NCI-H1436 treated with DMSO at 0.1 percent for 48 hours (cell line): ENCODE measurements at places on chromosomes 16 and 17.
A peak's percentile ranks its signal among the peaks of the same experiment; 100 is the strongest.

- no peak for DNase-seq
Observed at GRCh38 chr17:77746896-77747554, 211.5 kb upstream of the TNRC6C start.

DNA sequence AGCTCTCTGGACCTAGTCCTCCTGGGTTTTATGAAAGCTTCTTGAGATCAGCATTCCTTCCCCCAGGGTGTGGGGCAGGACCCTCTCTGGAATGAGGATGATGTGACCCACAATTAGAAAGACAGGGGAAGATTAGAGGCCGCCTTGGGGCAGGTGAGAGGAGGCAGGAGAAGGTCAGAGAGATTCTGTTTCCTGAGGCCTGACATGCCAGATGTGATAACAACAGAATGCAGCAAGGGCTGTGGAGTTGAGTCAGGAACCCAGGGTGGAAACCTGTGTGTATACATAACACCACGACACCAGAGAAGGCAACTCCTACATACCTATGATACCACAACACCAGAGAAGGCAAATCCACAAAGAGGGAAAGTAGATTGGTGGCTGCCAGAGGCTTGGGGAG lies 5.4 kb upstream of the SLC5A10 start:
- DNase-seq, result no peak

DNA sequence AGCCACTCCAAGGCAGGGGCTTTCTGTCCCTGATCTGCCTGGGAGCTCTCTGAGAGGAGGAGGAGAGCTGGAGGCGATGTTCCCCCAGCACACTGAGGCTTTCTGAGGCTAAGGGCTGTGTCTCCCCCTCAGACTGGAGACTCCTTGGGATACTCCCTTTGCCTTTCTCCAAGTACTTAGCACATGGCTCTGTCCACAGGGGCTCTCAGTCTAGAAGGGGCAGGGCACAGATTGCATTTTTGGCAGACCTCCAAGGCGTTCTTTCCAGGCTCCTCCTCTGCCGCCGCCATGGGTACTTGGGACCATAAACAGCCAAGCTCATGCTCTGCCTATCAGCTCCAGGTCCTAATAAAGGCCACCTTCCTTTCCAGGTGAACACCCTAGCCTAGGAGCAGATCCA lies 1.8 kb upstream of the GIP start:
- DNase-seq, result no peak

GRCh38 chr17:44687756-44688155 lies 1.8 kb downstream of the CCDC43 start:
- DNase-seq, result no peak

DNA sequence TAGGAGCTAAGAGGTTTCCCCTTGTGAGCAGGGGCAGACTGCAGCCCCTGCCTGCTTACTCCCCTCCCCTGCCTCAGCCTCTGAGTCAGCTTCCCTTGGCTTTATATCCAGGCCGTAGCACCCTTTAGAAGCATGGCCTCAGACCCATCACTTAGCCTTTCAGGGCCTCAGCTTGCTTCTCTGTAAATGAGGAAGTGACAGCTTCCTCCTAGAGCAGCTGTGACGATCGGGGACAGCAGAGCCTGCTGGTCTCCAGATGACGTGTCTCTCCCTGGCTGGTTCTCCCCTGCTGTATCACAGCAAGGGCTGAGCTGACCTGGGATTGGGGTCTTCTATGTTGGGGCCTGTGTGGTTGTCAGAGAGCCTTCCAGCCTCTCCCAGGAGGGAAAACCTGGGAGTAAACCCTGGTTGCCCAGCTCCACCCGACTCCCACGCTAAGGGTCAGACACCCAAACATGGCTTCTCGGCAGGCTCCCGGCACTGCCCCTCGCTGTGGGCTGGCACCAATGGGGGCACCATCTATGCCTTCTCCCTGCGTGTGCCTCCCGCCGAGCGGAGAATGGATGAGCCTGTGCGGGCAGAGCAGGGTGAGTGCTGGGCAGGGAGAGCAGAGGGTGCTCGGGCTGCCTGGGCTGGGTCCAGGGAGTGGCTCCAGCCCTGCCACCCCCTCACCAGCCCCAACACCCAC lies 16.3 kb upstream of the MYO15B start:
- DNase-seq, result no peak

DNA sequence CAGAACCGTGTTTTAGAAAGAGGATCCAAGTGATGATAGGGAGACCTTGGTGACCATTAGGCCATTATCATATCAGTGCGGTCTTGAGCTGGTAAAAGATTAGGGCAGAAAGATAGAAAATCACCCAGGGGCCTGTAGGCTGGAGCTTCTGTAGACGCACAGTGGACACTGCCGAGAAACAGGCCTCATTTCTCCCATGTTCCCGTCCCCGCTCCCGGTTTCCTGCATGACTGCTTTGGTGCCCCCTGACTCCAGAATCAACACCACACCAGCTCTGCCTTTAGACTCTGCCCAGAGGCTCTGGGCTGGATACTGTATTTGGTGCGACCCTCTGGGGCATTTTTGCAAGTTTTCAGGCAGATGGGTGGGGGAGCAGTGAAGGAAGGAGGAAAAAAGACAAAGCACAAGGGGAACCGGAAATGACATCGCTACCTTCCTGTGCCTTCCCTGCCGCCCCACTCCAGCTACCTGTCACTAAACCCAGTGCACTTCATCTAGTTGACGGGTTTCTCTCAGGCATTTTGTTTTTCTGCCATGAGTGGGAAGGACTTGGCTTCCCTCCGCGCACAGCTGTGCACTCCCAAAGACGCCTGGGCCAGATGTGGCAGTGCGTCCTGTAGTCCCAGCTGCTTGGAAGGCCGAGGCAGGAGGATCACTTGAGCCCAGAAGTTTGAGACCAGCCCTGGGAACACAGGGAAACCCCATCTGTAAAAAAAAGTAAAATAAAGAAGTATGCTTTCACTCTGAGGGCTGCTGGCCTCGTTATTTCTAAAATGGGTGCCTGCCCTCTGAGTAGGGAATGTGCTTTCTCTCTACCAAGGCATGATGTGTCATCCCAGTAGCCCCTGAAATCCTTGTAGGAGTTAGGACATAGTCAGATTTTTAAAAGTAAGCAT lies 214.1 kb downstream of the RPTOR start:
- no peak for DNase-seq

DNA sequence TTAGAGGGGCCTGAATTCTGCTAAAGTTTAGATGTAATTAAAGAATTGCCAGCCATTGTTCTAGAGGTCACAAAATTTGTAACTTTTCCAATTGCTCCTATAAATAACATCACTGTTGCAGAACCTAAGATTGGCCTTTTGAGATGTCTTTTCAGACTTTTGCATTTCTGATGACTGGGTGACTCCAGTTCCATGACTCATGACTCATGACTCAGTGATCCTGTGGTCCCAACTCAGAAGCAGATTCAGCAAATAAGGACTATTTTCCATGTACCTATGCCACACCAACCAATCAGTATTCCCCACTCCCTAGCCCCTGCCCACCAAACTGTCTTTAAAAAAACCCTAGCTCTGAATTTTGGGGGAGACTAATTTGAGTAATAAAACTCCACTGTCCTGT lies 740.9 kb downstream of the CDH8 start:
- no peak for DNase-seq

DNA sequence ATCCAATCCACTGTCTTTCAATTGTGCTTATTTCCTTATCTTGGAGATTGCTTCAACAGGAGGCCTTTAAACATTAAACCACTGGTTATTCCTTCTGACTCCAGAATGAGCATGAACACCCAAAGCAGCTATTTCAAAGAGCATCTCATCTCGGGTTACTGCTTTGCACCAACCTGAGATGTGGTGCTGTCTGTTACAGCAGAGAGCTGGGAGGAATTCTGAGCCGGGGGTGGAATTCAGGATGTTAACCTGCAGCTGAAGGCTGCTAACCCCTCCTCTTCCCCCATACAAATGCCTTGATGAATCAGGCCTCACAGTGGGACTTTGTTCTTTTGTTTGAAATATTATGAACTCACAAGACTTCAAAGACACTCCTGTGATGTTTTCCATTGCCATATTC lies 113.1 kb downstream of the SHISA9 start:
- DNase-seq, result no peak

DNA sequence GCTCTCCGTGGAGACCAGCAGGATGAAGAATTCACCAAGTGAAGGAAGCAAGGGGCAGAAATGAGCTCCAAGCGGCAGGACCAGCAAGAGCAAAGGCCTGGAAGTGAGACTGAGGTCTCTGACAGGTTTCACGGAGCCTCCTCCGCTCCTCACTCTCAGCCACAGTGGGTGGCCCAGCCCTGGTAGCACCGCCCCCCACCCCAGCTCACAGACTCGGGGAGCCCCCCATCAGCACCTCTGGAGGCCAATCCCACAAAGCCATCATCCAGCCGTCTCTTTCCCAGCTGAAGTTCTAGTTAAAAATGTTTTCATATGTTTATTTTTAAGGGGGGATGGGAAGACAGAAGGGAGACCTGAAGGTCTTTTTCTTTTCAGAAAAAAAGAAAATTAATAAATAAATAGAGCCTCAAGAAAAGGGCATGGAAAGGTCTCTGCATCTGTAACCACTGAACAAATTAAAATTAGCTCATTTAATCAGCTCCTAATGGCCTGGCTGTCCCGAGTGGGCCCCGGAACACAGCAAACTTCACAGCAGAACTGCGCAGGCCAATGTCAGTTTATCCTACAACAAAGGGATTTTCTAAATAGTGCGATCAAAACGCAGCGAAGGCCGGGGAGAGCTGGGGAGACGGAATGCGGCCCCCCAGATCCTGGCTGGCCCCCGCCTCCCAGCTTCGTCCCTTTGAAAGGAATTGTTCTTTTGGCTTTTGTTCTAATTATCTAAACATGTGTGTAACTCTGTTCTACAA lies 190.3 kb downstream of the ZNF423 start:
- no peak for DNase-seq

- no peak for DNase-seq
Observed at GRCh38 chr16:22355487-22355908, 18.9 kb downstream of the CDR2 start.

DNA sequence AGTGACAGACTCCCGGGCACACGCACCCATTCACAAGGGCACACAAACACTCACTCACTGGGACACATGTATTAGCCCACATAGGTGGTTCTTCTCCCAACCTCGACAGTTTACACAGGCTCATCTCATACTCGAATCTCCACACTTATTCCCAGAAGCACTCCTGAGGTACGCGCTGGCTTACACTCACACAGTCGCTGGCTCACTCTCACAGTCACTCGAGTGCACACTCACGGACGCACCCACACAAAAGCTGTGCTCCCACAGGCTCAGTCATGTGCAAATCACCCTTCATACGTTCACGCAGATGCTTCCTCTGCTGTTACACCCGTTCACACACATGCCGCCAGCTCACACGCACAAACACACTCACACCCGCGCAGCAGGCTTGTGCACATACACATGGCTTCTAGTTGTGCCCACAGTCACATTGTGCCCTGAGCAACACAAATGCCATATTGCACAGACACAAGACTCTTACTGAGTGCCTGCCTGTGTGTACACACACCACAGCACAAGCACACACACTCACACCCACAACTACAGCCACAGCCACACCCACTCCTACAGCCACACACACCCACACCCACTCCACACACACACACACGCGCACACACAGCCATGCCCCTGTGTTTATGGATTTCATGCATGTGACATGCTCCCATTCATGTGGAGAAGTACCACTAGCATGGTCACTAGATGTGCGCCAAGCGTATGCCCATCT lies 8.4 kb upstream of the PRR29 start:
- DNase-seq, result no peak

- DNase-seq, result no peak
Observed at GRCh38 chr17:80456465-80457235, 19.8 kb downstream of the NPTX1 start.

GRCh38 chr17:54536306-54536705 lies 364.3 kb upstream of the TOM1L1 start:
- no peak for DNase-seq

GRCh38 chr17:82923366-82924113 lies 83.7 kb upstream of the ZNF750 start:
- DNase-seq, result no peak

DNA sequence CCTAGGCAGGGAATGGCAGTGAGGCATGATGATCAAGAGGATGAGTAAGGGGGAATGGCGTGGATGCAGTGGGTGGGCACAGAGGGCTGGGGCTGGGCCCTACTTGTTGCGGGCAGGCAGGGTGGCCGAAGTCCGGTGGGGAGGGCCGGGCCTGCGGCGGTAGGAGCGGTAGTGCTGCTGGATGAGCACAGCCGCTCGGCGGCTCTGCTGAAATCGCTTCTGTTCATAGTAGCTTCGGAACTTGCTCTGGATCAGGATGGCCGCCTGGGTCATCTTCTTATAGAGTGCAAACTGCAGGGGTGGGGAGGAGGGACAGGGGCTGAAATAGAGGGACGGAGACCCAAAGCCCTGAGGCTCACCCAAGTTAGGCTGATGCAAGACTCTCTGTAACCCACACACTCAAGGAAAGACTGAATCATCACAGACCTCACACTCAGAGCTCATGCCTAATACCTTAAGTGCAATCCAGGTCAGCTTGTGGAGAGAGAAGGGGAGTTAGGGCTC lies 1.5 kb upstream of the SPAG7 start:
- DNase-seq, result no peak

DNA sequence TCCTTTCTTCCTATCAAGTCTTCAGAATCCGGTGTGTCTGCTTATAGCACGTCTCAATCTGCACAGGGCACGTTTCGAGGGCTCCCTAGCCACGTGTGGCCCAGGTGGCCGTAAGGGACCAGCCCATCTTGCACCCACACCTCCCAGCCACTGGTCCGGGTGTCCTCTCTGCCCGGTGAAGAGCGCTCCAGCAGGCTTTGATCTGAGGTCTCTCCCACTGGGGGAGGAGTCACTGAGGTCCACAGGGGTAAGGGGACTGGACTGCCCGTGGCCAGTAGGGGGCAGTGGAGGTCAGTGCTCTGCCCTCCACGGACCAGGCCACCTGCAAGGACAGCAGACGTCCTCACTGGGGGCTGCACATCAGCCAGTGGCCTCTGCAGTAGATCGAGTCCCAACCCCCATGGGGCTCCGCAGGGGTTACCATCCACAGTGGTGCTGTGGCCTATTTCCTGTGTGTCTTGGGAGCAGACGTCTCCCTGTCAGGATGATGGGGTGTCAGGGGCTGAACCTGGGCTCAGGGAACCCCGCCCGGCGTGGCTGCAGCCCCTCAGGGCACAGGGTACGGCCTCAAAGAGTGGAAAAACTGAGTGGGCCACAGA lies 204.1 kb upstream of the CIBAR2 start:
- peak; percentile 36 for DNase-seq

DNA sequence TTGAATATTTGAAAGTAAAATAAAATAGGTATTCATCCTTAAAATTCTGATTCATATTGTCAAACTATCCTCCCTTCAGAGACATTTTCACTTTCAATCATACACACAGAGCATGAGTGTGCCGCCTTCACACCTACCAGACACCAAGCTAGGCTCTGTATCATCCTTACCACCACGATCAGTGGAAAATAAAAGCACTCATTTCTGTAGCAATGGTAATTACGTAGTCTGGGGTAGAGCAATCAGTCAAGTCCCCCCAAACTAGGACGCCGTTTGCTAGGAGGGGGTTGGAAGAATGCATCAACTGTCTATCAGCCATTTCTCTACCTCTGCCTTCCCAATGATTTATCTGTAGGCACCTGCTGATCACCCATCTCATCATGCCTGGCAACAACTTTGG lies 84.6 kb upstream of the GRIN2A start:
- DNase-seq, result no peak
